NCI-H2081 treated with DMSO at 0.1 percent for 48 hours (cell line): ENCODE measurements at places on chromosomes 12 and 14.

DNA sequence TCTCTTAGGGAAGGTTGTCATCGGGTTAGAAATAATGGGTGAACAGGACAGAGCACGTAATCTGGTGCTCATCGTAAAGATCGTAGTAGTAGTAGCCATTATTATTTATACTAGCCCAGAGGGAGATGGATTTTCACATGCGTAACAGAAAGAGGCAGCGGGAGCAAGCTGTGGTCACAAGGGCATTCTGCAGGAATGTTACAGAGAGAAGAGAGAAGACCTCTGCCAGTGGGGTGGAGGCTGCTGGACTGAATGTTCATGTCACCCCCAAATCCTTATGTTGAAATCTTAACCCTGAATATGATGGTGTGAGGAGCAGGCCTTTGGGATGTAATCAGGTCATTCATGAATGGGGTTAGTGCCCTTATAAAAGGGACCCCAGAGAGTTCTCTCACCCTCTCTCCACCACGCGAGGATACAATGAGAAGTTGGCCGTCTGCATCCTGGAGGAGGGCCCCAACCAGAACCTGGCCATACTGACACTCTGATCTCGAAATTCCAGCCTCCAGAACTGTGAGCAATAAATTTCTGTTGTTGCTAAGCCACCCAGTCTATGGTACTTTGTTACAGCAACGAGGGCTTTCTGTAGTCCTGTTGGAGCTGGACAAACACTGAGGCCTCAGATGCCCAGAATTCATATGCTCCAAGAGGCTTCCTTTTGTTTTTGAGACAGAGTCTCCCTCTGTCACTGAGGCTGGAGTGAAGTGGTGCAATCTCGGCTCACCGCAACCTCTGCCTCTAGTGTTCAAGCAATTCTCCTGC is 131.2 kb upstream of the MED13L start:
- no peak for DNase-seq

GRCh38 chr12:25352083-25352918 is 101.6 kb upstream of the KRAS start:
- no peak for DNase-seq

DNA sequence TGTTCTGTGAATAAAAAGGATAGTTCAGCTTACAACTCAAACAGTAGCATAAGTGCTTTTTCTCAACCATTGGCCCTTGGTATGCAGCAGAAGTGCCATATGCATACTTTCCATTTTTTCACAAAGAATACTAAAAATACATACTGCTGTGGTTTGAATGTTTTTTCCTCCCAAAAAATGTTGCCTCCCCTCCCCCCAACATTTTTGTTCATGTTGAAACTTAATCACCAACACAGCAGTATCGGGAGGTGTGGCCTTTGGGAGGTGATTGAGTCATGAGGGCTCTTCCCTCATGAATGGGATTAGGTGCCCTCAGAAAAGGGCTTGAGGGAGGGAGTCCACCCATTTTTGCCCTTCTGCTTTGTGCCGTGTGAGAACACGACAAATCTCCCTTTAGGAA is 198.6 kb downstream of the ESR2 start:
- no peak for DNase-seq

GRCh38 chr12:4289231-4289878 is 15.8 kb downstream of the CCND2 start:
- DNase-seq, result no peak

GRCh38 chr12:128637642-128638606 is 185.8 kb downstream of the SLC15A4 start:
- DNase-seq, result no peak

- DNase-seq, result no peak
Measured at GRCh38 chr12:105041186-105041585, 43.1 kb downstream of the ALDH1L2 start.

DNA sequence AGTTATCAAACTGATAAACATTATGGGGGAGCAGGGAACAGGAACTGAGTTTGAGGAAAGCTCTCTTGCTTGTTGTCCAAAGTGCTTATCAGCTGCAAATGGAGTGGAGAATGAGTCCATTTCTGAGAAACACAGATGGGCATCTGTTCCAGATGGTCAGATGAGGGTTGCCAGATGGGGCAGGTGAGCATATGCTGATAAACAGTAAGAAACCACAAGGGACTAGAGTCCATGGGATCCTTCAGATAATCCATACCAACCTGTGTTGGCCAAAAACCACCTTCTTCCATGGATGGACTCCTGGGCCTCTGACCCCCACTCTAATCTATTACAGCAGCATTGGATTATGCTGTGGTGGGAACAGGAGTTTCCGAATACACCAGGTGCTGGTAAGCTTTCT is 38.3 kb downstream of the GNS start:
- no peak for DNase-seq

GRCh38 chr14:37093364-37093763 is 79.0 kb downstream of the SLC25A21 start:
- DNase-seq, result no peak

DNA sequence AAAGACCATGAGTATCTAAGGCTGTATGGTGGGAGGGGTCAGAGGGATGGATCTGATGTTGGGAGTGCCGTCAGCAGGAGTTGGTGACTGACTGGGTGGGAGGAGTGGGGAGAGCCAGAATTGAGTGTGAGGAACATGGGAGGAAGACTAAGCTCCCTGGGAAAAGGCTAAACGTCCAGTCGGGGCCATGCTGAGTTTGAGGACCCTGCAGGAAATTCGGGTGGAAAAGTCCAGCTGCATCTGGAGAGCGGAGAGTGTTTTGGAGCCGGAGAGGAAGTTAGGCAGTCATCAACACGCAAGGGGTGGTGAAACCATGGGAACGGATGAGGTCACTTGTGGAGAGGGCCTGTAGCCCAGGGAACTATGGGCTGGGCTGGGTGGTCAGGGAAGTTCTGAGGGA is 60.9 kb downstream of the ELK3 start:
- DNase-seq, result no peak

DNA sequence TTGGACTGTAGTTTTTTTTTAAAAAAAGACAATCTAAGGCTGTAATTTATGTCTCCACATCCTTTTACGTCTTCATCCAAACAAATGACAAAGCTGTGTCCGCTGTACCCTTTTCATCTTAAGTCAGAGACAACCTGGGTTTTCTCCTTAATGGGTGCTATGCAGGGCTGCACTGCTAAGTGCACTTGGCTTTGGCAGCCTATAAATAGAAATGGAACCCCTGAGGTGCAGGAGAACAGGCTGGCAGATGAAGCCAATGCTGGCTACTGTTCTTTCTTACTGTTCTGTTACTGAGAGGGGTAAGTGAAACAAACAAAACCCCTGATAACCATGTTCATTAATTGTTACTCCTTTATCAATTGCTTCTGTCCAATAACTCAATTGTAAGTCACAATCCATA is 47.1 kb upstream of the KICS2 start:
- DNase-seq, result no peak

- no peak for DNase-seq
Measured at GRCh38 chr12:27068863-27069262, 13.5 kb downstream of the C12orf71 start.

GRCh38 chr12:116434155-116435011 is 124.8 kb upstream of the MAP1LC3B2 start:
- DNase-seq, result no peak

GRCh38 chr12:26122681-26123481 is 2.0 kb downstream of the BHLHE41 start:
- no peak for DNase-seq

DNA sequence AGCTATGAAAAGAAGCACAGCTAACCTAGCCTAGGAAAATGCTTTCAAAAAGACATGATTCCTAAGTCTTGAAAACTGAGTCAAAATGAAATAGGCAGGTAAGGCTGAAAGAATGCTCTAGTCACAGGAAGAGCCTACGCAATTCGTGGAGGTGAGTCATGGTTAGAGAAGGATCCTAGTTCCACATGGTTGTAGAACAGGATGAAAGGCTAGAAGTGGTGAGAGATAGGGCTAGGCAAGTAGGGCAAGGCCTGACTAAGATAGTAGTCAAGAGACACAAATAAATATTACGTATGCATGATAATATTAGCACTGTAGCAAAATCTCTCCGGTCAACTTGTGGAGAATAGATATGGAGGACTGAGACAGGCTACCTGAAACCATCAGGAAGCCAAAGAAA is 47.2 kb downstream of the PLCZ1 start:
- no peak for DNase-seq

DNA sequence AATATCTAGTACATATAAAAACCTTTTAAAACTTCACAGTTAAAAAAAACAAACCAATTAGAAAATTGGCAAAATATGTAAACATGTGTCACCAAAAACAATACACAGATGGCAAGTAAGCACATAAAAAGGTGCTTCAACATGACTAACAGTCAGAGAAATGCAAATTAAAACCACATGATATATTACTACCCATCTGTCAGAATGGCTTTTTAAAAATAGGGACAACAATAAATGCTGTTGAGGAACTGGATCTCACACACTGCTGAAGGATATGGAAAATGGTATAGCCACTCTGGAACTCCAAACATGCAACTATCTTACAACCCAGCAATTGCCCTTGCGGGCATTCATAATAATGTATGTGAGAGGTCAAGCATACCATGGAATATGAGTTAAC is 1153.6 kb downstream of the FLRT2 start:
- no peak for DNase-seq

DNA sequence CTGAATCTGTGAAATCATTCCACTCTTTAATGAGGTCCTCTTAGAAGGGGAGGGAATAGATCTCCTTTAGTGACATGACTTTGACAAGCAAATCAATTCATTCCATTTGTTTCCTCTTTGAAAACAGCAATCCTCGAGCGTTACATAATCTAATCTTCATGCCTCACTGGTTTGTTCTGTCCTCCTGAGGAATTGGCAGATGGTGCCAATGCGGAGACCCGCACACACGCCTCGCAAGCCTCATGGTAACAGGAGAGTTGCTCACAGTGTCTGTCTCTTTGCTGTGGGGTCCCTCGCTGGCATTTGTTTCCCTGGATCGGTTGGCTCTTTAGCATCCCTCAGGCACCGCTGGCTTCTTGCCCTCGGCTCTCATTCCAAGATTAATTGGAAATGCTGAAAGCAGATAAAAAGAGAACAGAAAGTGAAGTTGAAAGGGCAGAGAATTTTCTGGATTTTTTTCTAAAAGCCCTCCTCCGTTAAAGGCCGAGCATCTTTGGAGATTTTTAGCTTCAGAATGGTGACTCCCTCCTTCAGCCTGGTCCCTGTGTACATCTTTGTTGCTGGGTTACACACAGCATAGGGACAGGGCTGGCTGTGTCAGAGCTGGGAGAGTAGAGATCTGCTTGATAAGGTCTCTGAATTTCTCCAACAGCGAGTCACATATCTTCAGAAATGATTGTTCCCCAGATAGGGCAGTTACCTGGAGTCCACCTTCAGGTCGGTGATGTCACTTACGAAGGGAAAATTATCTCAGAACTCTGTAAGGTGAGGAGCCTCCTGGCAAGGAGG is 10.1 kb upstream of the CABP1 start:
- DNase-seq, result no peak

DNA sequence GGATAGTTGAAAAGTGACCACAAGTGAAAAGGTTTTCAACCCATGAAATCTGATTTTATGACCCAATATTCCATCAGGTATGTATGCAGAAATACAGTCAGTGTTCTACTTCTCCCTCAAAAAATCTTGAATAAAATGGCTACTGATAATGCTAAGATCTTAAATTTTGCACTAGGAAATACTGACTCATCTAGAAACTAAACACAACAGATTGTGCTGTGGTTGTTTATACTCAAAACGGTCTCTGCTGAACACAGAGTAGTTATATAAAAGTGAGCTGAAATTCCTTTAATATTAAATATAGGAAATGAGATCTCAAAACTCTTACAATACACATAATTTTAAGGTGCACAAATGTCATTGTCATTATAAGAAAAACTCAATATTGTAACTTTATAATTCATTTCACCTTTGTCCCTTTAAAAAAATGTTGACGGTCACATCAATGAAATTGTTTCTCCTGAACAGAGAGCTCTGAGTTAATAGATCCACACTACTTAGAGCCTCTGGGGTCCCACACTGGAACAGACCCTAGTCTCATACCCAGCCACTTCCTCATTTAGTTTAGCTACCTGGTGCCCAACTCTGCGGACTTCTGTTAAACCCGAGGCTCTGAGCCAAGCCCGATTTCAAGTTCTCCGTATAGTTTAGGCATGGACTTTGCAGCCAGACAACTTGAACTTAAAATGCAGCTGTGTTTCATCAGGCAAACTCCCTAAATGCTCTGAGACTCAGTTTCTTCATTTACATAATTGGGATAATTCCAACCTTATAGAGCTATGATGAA is 9.3 kb downstream of the COCH start:
- DNase-seq, result no peak

- DNase-seq, result no peak
Measured at GRCh38 chr14:28577187-28577586, 189.4 kb upstream of the FOXG1 start.

- DNase-seq, result no peak
Measured at GRCh38 chr12:52870361-52871290, 21.8 kb upstream of the KRT78 start.

- DNase-seq, result no peak
Measured at GRCh38 chr14:70999117-70999516, 91.9 kb downstream of the PCNX1 start.

DNA sequence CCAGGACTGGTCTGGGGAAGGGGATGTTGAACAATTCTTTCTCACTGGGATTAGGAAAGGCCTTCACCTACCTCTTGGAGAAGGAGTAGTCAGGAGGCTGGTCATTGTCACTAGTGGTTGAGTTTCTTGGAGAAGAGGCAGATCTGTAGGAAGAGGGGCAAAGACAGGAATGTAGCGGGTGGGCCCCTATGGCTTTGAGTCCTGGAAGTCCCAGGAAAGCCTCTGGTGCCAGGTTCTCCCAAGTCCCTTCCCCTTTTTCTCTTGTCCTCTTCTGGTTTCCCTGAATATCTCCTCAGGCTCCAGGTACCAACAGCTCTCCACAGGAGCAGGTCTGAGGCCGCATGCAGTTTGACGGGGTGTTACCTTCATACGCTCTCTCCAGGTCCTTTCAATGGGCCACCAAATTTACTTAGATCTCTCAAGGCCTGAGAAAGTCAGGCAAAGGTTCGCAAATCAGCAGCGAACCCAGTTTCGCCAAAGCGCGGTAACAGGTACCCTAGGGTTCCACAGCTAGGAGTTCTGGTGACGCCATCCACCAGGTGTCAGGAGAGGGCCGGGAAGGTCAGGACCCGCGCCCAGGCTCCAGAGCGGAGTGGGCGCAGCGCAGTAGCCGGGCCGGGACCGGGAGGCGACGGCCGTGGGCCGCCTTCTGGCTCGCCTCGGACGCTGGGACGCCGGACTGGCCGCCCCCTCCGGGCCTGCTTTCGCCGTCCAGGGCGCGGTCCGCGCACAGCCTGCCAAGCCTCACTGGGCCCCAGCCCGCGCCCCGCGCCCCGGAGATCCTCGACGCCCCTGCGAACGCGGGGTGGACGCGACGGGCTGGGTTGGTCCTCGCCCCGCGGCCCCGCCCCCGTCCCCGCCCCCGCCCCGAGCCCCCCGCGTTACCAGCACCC is 795 bp downstream of the SMAGP start:
- DNase-seq, result no peak

GRCh38 chr14:94042433-94043091 is 16.4 kb downstream of the OTUB2 start:
- no peak for DNase-seq

- no peak for DNase-seq
Measured at GRCh38 chr12:32076941-32077340, 29.7 kb upstream of the BICD1 start.

- no peak for DNase-seq
Measured at GRCh38 chr14:32304296-32304695, 24.8 kb upstream of the AKAP6 start.

- DNase-seq, result no peak
Measured at GRCh38 chr12:120115692-120116440, 687 bp downstream of the RAB35 start.

- no peak for DNase-seq
Measured at GRCh38 chr12:17528394-17528793, 561.6 kb downstream of the RERGL start.
